ENCODE measurements at places on chromosomes 7 and 10.
A peak's percentile ranks its signal among the peaks of the same experiment; 100 is the strongest.

DNA sequence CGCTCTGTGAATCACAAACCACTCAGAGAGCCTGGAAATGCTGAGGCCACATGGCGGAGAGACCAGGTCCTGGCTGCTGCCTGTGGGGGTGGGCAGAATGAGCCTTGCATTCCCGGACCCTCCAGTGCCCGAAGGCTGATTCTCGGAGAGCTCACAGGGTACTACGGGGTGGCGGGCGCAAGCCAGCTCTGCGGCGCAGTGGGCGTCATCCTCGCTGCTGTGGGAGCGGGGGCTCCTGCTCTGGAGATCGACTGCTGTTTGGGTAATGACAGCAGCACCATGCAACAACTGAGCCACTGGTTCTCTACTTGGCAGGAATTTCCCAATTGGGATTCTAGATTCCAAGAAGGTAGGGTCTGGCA, 108.0 kb downstream of the PTPRN2 start:
- DNase-seq, result no peak

- no peak for DNase-seq
Observed at GRCh38 chr7:2251841-2252771, 10.1 kb downstream of the NUDT1 start.

- no peak for DNase-seq
Observed at GRCh38 chr7:140230516-140230860, 53.7 kb upstream of the KDM7A start.

GRCh38 chr7:158526531-158526930, 61.1 kb downstream of the PTPRN2 start:
- no peak for DNase-seq

GRCh38 chr7:99210265-99210970, 2.5 kb upstream of the KPNA7 start:
- DNase-seq, result no peak

DNA sequence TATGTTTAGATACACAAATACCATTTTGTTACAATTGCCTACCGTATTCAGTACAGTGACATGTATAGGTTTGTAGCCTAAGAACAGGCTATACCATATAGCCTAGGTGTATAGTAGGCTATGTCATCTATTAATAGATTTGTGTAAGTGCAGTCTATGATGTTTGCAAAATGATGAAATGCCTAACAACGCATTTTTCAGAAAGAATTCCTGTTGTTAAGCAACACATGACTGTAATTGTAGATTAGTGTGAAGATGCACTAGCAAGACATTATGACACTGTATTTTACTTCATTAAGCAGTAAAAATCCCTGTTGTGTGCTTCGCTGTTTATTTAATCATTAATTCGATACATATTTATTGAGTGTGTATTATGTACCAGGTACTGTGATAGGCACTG, 446.0 kb downstream of the SUGCT start:
- no peak for DNase-seq

- no peak for DNase-seq
Observed at GRCh38 chr7:91311839-91312238, 47.6 kb downstream of the FZD1 start.

DNA sequence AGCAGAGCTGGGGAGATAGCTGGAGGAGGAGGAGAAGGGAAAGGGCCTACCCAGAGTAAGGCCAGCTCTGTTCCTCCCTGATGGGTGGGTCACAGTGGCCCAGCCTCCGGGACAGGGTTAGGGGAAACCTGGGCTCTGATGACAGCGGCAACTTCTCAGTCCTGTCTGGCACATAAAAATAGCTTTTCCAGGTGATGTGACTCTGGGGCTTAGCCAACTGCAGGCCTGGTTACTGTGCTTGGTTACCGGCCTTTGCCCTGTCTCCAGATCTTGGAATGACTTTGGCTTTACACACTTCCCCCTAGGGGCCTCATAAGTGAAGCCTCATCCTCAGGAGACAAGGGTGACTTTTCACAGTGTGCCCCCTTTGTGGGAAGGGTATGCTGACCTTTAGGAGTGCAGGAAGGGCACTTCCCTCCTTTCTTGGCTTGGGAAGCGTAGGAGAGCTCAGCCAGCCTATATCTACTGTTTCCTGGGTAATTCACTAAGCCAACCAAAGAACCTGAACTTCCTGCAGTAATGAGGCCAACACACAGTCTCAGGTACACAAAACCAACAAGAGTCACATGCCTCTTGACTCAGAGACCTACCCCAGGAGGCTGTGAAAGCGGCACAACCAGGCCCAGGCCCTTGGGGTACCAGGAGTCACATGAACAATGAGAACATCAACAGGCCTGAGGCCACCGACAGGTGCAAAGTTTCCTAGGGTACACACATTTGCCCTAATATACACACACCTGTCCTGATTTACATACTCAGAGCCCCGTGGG, 11.7 kb upstream of the HILPDA start:
- DNase-seq, result no peak

GRCh38 chr7:132276234-132276630, 300.0 kb downstream of the PLXNA4 start:
- DNase-seq, result no peak

- no peak for DNase-seq
Observed at GRCh38 chr10:13891128-13892000, 304.6 kb downstream of the PRPF18 start.

- no peak for DNase-seq
Observed at GRCh38 chr10:90985321-90985933, 64.5 kb upstream of the ANKRD1 start.

- no peak for DNase-seq
Observed at GRCh38 chr10:126215746-126216631, 172.3 kb downstream of the ADAM12 start.

- peak; percentile 93 for DNase-seq
Observed at GRCh38 chr7:83468251-83468739, 180.6 kb downstream of the SEMA3E start.

DNA sequence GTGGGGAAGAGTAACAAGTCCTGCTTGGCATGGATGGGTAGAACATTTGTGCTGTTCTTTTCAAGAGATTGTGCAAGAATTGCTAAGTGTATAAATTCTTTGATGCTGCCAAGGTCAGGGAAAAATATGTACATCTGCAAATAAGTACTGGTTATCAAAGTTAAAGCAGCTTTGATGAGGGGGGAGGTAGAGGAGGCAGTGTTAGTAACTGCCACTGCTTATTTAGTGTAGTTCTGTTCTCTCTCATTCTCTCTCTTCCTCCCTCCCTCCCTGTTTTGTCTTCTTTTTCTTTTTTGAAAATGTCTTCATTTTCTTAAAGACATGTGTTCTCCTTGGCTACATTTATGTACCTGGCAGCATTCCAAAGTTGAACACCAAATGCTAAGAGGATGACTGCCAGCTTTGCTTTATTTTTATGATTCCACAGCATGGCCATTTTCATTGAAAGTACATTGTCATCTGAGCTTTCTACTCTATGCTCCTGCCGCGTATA, 18.6 kb downstream of the CACNB2 start:
- DNase-seq, result peak; percentile 15

- no peak for DNase-seq
Observed at GRCh38 chr10:75202321-75203045, 8.1 kb upstream of the VDAC2 start.

DNA sequence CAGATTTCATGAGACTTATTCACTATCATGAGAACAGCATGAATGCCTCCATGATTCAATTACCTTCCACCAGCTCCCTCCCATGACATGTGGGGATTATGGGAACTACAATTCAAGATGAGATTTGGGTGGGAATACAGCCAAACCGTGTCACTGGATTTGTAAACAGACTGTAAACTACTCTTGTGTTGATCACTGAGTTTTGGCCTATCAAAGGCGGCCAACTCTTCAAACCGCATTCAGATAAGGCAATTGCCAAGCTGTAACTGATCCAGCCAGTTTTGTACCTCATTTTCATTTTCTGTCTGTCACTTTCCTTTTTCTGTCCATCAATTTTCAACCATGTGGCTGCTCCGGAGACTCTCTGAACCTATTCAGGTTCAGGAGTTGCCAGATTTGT, 27.2 kb upstream of the PAPSS2 start:
- no peak for DNase-seq

GRCh38 chr7:115040495-115040894, 118.6 kb downstream of the MDFIC start:
- no peak for DNase-seq

DNA sequence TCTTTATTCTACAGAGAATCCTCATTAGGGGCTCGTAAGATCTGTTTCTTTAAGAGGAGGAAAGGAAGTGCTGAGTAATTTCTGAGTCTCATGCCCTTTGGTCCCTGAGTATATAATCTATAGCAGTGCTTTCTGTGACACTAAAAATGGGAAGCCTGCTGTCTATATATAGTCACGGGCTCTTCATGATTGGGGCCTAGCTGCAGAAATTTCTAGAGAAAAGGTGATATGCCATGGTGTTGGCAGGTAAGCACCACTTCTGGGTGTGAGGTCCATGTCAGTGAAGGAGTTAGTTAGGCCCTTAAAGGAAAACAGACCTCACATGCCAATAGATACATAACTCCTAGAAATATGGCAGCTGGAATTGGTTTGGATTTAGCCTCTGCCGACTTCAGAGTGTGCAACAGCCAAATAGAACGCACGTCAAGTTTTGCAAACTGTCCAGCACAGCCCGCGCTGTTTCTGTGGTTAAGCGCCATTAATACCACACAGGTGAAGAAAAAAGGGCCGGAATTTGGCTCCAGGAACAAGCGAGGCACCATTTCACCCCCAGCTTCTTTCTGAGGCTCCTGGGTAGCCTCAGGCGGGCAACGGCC, 123.2 kb downstream of the TACC2 start:
- DNase-seq, result no peak

Measured in AG09319 (cell line).